Choroid plexus epithelial cell (primary cell): ENCODE measurements at places on chromosomes 4 and X.

DNA sequence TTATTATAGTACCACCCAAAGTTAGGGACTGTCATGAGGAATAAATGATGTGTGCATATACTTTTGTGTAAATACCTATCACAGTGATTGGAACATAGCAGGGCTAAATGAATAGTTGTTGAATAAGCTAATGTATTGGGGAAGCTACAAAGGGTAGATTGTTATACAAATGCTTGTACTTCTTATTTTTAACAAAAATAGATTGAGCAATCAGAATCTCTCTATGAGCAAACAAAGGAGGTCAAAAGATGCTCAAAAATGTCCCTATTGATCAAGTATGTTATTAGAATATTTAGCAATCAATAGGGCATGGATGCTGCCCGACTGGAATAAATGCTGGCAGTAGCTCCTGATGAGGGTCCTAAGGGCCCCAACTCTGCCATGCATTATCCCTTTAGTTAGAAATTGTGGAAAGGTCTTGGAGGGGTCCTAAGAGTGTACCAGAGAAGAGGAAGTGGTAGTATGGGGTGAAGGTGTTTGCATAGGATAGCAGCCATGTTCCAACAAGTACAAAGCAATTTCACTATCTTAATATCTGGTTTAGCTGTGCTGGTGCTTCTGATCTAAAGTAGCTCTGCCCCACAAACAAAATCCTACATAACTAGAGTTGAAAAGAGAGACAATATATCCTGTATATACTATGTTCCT, 33.1 kb upstream of the TAPT1 start:
- no peak for DNase-seq

DNA sequence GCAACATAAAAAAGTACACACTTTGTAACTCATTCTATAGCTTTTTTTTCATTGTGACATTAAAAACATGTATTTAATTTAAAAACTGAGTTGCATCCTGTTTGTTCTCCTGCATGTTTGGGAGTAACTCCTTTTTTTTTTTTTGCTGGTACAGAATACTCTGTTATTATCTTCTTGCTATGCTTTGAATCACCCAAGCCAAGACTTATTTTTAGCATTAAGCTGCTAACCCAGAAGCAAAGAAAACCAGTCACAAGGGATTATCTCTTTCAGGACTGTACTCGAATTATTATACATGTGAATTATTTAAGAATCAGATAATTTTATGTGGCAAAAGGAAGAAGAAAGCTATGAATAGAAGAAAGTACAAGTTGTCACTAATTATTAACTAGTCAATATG, 194.9 kb downstream of the ADAMTS3 start:
- DNase-seq = no peak

GRCh38 chrX:116290359-116290758, 119.8 kb downstream of the AGTR2 start:
- no peak for DNase-seq

- DNase-seq = no peak
Measured at GRCh38 chr4:71830-72229, 18.7 kb downstream of the ZNF595 start.

DNA sequence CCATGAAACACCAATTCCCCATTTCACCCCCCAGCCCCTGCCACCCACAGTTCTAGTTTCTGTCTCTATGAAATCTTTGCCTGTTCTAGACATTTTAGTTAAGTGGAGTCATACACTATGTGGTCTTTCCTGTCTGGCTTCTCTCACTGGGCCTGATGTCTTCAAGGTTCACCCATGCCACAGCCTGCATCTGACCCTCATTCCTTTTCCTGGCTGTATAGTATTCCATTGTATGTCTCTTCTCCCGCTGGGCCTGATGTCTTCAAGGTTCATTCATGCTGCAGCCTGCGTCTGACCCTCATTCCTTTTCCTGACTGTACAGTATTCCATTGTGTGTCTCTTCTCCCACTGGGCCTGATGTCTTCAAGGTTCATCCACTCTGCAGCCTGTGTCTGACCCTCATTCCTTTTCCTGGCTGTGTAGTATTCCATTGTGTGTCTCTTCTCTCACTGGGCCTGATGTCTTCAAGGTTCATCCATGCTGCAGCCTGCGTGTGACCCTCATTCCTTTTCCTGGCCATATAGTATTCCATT, 191.7 kb downstream of the CRLF2 start:
- no peak for DNase-seq

GRCh38 chr4:102867278-102868152, 1.3 kb upstream of the CISD2 start:
- no peak for DNase-seq

DNA sequence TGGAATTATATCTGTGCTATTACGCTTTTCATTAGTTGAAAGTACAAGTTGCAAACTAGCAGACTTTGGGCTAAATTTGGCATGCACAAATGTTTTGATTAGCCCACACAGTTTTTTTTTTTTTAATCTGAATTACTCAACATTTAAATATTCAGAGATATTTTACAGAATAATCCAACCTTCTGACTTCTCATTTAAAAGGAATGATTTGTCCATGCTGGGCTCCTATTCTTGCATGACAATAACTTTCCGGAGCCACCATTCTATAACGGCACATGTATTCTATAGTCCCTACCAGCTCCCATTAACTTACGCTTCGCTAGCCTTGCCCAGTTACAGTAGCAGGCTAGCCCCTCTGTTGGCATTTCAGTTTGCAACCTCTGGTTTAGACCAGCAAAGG, 219.3 kb upstream of the FTHL17 start:
- DNase-seq = no peak

GRCh38 chr4:150799207-150799606, 215.9 kb downstream of the LRBA start:
- DNase-seq = peak; percentile 43

DNA sequence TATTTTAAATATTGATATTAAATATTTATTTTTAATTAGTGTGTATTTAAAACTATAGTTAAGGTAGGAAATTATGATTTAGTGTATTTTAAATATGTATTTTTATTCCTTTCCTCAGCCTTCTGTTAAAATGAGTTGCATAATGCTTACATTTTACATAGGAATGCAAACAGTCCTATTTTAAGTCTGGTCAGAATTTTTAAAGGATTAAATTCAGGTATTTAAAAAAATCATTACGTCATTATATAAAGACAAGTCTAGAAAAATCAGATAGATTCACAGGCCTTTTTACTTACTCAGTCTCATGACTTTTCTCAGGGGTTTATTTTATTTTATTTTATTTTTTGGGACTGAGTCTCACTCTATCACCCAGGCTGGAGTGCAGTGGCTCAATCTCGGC, 50.4 kb upstream of the RPA4 start:
- peak; percentile 6 for DNase-seq

DNA sequence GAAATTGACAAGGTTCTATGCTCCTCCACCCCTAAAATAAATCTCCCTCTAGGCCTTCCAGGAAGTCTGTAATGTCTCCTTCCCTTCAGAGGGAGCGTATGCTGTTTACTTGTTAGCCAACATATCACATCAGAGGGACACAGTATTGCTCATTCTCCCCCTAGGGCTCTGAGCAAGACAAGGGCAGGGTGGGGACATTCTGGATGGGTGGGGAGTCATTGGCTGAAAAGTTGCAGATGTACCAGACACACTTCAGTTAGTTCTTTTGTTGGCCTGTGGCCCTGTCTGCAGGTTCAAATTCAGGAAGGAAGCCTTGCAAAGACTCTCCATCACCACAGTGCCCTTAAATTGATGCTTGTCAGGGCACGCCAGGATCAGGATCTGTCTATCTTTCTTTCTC, 106.3 kb upstream of the TEX13D start:
- DNase-seq = no peak

DNA sequence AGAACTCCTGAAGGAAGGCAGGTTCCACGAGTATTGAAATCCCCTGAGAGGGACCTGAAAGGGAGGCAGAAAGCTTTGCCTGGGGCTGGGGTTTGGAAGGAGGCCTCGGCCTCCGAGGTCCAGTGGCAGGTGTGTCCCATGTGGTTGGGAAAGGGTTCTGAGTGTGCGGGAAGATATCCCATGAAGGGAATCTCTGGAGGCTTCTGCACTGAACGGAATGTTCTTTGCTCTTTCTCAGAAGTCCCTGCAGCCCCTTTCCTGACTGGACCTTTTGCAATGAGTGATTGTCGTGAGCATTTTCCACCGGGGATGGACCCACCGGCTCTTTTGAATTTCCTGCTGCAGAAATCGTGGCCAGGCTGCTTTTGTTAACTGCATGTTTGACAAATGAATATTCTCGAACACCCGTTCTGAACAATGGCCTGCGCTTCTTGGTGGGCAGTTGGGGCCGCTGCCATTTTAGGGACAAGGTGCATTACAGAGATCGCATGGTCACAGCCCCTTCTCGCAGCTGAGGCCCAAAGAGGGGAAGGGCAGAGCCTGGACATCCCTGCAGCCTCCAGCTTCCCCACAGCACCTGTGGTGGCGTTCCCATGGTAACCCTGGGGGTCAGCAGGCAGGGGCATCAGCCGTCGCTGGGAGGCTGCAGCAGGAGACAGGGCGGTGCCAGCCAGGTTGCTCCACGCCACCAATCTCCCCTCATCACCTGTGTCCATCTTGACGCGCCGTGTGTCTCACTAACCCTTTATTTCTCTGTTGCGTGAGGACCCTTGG, 18.3 kb upstream of the HTRA3 start:
- no peak for DNase-seq

- no peak for DNase-seq
Measured at GRCh38 chr4:73853718-73854473, 800 bp downstream of the PF4V1 start.

DNA sequence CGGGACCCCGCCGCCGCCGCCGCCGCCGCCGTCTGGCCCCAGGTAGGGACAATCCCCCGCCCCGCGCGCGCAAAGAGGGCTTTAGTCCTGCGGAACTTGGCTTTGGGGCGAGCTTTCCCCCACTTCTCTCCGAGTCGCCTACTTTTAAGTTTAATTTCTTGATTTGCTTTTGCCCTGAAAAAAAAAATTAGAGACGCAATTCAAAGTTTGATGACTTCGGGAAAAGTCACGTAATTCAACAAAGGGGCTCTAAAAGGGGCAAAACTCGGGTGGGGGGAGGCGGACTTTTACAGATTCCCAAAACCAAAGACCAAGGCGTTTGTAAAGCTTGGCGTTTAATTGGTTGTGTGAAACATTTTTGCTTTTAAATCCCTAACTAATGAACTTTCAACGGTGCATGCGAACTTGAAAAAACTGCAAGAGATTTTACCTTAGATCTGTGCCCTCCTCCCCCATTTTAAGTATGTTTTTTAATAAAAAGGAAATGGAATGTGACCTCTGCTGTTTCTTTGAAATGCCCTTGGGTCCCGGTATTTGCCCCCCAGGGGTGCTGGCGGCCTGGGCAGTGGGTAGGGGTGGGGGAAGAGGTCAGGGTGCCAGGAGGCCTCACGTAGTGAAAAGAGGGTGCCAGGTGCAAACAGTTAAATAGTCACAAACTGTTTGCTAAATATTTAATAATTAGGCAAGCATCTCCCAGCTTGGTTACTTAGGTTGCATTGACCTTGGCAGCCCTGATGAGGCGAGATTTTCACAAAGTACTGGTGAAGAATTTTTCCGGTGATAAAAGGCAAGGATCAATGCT, 209.7 kb downstream of the NWD2 start:
- no peak for DNase-seq

DNA sequence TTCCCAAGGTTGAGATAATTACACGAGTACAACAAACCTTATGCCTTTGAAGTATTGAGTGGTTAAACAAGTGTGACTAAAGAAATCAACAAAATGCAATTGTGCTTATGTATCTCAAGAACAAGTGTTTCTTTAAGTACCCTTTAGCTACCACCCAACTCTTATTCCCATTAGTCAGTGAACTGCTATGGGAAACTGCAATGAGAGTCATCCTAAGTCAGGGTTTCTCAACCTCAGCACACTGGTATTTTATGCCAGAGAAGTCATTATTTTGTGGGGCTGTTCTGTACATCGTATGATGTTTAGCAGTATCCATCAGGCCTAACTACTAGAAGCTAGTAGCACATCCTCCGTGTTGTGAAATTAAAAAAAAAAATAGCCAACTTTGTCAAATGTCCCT, 549.1 kb upstream of the BOD1L1 start:
- no peak for DNase-seq

DNA sequence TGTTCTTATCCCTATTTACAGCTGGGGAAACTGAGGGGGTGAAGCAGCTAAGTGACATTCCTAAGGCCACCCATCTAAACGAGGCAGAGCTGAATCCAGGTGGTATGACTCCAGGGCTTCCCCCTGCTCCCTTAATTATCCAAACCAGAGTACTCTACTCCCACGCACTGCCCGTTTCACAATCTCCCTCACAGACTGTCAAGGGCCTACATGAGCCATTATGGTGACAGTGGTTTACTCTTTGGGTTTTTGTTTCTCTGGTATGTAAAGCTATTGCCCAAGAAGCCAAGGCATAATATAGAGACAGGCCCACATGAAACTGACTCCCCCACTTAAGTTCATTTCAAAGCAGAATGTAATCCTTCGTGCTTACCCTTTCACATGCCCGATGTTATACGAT, 95.1 kb downstream of the NHS start:
- peak; percentile 8 for DNase-seq

GRCh38 chr4:56650262-56651055, 30.6 kb downstream of the HOPX start:
- no peak for DNase-seq
